ENCODE measurements at places on chromosomes 2 and 18.

DNA sequence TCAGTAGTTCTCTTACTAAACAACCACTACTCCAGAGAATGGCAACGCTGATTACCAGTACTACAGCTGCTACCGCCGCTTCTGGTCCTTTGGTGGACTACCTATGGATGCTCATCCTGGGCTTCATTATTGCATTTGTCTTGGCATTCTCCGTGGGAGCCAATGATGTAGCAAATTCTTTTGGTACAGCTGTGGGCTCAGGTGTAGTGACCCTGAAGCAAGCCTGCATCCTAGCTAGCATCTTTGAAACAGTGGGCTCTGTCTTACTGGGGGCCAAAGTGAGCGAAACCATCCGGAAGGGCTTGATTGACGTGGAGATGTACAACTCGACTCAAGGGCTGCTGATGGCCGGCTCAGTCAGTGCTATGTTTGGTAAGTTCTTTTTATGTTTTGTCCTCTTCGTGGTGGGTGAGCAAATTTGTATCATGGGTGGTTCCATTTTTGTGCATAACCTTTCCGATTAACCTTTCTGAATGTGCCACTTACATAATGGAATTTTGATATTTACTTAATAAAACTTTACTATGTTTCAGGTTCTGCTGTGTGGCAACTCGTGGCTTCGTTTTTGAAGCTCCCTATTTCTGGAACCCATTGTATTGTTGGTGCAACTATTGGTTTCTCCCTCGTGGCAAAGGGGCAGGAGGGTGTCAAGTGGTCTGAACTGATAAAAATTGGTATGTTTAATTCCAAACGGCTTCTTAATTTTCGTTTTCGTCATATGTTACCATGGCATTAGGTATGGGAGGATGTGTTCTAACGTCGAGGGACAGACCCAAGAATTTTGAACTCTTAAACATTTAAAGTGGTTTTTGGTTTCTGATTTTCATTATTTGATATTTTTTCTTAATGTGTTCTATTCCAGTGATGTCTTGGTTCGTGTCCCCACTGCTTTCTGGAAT is 1.3 kb downstream of the SLC20A1 start:
- no peak for DNase-seq

- no peak for DNase-seq
Measured at GRCh38 chr18:3604498-3605408, 154.8 kb downstream of the TGIF1 start.

- DNase-seq, result no peak
Measured at GRCh38 chr2:110816404-110817365, 84.3 kb downstream of the ACOXL start.

DNA sequence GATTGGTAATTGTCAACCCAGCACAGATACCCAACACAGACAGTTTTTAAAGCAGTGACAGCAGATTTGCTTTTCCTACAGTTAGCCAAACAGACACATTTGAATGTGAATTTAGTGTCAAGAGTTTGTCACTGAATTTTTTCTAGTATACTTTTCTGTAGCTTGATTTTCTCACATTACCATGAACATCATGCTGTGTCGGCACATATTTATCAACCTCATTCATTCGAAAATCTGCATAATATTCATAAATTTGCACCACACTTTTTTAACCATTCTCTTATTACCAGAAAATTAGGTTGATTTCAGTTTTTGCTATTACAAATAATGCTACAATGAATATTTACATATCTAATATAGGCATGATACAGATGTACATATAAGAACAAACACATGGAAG is 27.0 kb upstream of the DSG3 start:
- no peak for DNase-seq

GRCh38 chr2:30139131-30139870 is 7.5 kb upstream of the YPEL5 start:
- DNase-seq, result no peak

DNA sequence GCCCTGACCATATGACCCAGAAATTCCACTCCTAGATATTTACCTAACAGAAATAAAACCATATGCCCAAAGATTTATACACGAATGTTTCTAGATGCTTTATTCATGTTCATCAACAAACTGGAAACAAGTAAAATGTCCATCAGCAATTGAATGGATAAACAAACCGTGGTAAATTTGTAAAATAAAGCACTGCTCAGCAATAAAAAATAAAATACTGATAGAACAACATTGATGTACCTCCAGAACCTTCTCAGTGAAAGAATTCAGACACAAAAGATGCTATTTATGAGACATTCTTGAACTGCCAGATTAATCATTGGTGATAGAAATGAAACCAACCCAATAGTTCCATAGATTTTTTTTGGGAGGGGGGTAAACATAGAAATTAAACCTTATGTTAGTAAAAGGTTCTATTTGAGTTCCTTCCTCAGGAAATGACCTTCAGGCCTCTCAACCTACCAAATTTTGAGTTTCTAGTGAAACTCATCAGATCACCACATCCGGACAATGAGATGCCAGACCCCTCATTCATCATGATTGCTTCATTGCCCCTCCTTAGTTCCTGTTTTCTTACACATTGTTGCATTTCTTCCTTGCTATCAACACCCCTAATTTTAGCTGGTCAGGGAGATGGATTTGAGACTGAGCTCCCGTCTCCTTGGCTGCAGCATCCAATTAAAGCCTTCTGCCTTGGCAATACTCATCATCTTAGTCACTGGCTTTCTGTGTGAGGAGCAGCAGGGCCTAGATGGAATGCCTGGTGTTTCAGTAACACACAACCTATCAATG is 203.5 kb downstream of the LPIN1 start:
- DNase-seq, result no peak

GRCh38 chr2:98242003-98242402 is 104.3 kb upstream of the CNGA3 start:
- no peak for DNase-seq

DNA sequence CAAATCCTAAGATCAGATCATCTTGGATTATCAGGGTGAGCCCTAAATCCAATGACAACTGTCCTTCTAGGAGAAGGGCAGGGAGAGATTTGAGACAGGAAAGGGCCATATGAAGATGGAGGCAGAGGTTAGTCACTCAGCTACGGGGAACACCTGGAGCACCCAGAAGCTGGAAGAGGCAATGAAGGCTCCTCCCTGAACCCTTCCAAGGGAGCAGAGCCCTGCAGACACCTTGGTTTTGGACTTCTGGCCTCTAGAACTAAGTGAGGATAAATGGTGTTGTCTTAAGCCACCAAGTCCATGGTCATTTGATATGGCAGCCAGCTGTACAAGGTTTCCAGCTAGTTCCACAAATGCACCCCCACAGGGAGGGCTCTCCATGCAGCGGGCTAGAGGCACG is 6.9 kb upstream of the PTPN2 start:
- no peak for DNase-seq

- DNase-seq, result no peak
Measured at GRCh38 chr2:45750484-45750883, 99.0 kb downstream of the PRKCE start.

GRCh38 chr2:150376553-150377335 is 110.7 kb downstream of the RND3 start:
- DNase-seq, result no peak

- no peak for DNase-seq
Measured at GRCh38 chr18:53534203-53534602, 690.3 kb downstream of the MBD2 start.

DNA sequence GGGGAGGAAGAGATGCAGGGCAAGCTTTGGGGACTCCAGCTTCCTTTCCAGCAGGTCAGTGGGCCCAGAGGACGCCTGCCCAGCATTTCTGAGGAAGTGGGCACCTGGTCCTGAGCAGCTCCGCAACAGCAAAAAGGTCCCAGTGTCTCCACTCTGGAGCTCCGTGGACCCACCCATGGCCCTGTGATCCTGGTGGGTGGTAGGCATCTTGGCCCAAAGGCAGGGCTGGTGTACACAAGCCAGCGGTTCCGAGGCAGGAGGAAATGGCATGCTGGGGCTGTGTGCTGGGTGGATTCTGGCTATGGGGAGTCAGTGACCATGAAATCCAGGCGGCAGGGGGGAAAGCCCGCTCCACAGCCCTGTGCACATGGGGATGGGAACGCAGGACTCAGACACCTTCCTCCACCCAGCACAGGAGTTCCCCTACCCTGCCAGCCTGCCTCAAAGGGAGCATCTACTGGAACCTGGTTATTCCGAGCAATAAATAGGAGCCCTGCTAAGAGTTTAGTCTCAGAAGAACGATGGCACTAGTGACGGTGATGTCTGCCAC is 206.0 kb downstream of the GLI2 start:
- DNase-seq, result no peak

DNA sequence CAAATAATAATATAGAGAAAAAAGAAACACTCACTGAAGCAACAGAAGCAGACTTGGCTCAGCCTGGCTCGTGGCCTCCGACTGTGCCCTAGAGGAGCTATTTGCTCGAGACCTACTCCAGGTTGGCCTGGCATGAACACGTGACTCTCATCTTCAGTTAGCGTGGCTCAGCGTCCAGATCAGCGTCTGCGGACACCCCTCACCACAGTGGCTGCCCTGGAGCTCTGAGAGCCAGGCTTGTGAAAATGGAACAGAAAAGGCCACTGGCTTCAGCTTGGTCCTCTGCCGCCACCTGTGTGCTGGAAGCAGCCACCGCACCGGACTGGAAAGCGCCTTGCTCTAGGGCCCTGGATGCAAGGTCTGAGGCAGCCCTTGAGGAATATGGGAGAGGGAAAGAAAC is 1184.0 kb upstream of the GYPC start:
- no peak for DNase-seq

GRCh38 chr2:72191441-72191840 is 43.8 kb upstream of the CYP26B1 start:
- DNase-seq, result no peak

GRCh38 chr18:22974707-22975106 is 41.6 kb downstream of the RBBP8 start:
- no peak for DNase-seq

DNA sequence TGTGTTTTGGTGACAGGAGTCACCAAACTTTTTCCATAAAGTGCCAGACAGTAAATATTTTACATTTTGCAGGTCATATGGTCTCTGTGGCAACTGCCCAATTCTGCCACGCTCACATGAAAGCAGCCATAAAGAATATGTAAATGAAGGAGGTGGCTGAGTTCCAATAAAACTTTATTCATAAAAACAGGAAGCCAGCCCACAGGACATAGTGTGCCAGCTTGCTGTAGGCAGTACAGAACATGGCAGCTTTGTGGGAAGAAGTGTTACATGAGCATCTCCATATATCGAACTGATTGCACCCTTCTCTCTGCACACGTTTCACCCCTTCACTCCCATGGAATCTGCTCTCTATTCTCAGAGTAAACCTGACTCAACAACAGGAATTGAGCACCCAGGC is 10.2 kb downstream of the ASB18 start:
- DNase-seq, result no peak

DNA sequence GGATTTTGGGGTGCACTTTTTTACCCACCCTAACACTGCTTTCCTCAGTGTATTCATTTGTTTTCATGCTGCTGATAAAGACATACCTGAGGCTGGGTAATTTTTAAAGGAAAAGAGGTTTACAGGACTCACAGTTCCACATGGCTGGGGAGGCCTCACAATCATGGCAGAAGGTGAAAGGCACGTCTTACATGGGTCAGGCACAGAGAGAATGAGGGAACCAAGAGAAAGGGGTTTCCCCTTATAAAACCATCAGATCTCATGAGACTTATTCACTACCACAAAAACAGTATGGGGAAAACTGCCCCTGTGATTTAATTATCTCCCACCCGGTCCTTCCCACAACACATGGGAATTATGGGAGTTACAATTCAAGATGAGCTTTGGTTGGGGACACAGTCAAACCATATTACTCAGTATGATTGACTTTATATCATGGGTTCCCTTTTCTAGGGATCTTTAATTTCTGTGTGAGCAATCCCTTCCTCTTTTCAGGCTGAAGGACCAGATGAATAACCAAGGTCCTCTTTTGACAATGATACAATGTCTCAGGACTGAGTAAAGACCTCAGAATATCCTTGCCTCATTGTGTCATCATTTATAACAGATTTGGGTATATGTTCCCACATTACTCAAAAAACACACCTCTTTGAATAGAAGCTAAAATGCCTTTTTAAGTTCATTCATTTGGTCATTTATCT is 100.1 kb upstream of the TRIB2 start:
- no peak for DNase-seq

DNA sequence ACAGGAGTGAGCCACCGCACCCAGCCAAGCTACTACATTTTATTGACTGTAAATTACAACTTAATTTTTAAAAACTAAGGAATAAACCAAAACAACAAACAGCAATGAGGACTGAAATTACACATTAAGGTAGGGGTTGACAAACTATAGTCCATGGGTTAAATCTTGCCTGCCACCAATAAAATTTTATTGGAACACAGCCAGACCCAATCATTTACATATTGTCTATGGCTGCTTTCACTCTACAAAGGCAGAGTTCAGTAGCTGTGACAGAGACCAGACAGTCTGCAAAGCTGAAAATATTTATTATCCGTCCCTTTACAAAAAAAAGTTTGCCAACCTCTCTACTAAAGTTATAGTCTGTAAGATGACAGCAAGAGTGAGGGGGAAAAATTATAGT is 24.3 kb upstream of the UGP2 start:
- no peak for DNase-seq

GRCh38 chr2:52828112-52828511 is 939.5 kb upstream of the CHAC2 start:
- no peak for DNase-seq

DNA sequence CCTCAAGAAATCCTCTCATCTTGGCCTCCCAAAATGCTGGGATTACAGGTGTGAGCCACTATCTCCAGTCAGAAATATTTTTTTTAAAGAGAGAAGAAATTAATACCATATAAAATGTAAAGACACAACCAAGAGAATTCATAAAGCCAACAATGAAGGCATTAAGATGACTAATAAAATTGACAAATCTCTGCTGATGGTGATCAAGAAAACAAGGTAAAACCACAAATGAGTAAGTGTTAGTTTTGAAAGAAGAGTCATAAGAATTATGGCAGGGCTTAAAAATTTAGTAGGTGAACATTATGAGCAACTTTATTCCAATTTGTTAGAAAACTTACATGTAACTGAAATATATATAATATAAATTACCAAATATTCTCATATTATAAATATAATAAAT is 752.8 kb upstream of the CELF4 start:
- no peak for DNase-seq

DNA sequence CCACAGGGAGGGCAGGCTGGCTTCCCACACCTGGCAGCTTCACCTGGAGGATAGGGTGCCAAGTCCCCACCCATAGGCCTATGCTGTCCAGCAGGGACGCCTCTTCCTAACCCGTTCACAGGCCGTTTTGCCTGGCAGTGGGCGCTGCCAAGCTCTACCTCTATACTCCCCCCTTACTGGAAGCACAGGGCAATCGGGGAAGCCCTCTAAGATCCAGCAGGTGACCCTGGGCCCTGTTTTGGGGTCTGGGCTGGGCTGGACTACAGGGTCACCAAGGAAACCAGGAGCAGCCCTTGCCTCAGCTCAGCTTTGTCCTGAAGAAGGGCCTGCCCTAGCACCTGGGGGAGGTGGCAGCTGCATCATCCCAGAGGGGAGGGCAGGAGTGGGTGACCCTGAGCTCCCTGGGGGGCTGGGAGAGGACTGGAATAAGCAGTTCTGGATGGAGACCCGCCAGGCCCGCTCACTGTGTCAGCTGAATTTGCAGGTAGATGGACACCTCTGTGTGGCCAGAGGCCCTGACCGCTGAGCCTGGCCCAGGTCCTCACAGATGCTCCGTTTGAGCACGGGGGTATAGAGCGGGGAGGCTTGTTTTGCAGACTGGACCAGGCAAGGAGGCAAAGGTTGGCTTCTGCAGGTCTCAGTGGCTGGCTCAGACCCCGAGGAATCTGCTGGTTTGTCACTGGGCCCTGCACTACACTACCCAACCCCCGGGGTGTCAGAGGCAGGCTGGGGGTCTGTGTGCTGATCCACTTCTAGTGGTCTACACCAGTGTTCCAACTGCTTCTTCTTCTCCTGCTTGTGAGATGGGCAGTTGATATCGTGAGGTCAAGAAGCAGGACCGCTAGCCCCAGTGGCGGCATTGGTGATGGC is 163.1 kb downstream of the ASB1 start:
- no peak for DNase-seq

All from stimulated activated CD4-positive, alpha-beta T cell treated with anti-CD3 and anti-CD28 coated beads, TNF-alpha, amount 100 ng/mL, for 24 hours (primary cell).